ENCODE measurements at places on chromosomes 1 and 21.

GRCh38 chr1:150221552-150221951, 14.4 kb downstream of the ANP32E start:
- H3K4me3 ChIP-seq = no peak overlapping the region
- no peak for DNase-seq
- no peak overlapping the region for H3K27ac ChIP-seq
- no peaks in the 10 kb centered on the region for H3K27me3 ChIP-seq

DNA sequence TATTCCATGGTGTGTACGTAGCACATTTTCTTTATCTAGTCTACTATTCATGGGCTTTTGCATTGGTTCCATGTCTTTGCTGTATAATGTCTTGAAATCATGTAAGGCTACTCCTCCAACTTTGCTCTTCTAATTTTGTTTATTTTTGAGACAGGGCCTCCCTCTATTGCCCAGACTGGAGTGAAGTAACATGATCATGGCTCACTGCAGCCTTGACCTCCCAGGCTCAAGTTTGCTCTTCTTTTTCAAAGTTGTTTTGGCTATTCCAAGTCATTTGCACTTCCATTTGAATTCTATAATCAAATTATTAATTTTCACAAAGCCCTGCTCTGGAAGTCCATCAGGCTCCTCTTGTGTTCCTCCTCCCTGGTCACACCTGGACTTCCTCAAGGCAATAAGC, 90.2 kb upstream of the SGIP1 start:
- no peak for DNase-seq
- H3K36me3 ChIP-seq = no peaks in the 10 kb centered on the region
- H3K4me1 ChIP-seq = no peaks in the 10 kb centered on the region
- H3K4me3 ChIP-seq = no peak overlapping the region
- no peak overlapping the region for H3K27ac ChIP-seq

DNA sequence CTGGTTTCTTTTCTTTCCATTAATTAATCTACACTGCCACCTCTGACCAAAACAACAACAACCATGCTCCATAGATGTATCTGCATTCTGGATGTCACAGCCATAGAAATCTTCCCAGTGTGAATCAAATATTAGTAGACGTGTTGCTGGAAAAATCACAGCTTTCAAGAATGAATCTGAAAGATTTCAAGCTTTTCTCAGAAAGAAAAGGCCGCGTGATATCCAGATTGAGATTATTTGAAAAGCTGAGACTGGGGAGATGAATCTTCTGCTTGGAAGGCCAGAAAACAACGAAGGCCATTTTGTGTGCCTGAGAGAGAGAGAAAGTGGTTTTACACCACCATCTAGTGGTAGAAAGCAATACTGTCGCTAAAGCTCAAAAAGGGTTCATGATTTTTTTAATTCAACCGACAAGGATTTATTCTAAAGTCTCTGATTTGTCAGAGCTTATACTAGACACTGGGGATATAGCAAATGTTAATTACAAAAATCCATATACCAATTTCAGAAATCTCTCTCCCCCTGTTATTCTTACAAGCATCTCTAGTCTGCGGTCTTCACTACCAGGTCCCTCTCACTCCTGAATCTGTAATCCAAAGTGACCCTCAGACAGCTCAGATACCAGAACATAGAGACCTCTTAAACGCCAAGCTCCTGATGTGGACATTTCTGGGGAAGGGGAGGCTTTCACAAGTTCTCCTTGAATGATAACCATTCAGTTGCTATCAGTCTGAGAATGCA, 87.5 kb upstream of the SGIP1 start:
- no peak overlapping the region for H3K4me3 ChIP-seq
- DNase-seq = peak; percentile 45
- H3K4me1 ChIP-seq = no peaks in the 10 kb centered on the region
- H3K36me3 ChIP-seq = no peaks in the 10 kb centered on the region
- H3K27ac ChIP-seq = no peak overlapping the region

DNA sequence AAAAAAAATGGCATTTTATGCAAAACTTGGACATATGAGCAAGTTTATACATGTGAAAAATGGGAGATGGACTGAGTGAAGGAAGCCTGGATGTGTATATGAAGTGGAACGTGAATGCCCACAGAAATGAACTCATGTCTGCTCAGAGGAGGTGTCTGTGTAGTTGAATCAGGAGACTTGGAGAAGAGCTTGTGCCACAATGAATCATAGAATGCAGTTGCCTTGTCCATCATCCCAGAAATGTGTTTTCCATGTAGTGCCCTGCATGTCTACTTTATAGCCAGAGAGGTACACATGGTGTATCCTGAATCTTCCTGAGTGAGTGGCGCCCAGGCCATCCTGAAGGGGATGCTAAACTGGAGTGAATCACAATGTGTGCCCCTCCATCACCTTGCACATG, 2.6 kb upstream of the ILDR2 start:
- H3K4me1 ChIP-seq = peaks cover 5% of the 10 kb centered on the region
- no peak overlapping the region for H3K27ac ChIP-seq
- H3K4me3 ChIP-seq = no peak overlapping the region
- peaks cover 60% of the 10 kb centered on the region for H3K27me3 ChIP-seq
- DNase-seq = no peak

DNA sequence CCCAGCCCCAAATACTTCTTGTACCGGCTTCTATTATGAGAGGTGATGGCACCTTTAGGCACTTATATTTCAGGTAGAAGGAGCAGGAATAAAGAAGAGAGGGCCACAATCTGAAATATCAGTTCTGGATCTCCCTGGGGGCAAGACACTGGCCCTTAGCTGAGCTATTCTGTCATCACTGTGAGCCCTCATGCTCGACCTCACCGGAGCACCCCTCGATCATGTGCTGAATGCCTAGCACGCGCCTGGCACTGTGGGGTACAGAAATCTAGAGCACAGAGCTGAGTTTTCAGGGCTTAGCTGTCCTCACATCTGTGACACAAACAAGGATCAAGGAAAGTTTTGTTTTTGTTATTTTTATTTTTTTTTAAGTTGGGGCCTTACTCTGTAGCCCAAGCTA, 7.6 kb upstream of the MX1 start:
- no peaks in the 10 kb centered on the region for H3K36me3 ChIP-seq
- no peak for DNase-seq
- H3K27me3 ChIP-seq = no peaks in the 10 kb centered on the region
- H3K27ac ChIP-seq = no peak overlapping the region

DNA sequence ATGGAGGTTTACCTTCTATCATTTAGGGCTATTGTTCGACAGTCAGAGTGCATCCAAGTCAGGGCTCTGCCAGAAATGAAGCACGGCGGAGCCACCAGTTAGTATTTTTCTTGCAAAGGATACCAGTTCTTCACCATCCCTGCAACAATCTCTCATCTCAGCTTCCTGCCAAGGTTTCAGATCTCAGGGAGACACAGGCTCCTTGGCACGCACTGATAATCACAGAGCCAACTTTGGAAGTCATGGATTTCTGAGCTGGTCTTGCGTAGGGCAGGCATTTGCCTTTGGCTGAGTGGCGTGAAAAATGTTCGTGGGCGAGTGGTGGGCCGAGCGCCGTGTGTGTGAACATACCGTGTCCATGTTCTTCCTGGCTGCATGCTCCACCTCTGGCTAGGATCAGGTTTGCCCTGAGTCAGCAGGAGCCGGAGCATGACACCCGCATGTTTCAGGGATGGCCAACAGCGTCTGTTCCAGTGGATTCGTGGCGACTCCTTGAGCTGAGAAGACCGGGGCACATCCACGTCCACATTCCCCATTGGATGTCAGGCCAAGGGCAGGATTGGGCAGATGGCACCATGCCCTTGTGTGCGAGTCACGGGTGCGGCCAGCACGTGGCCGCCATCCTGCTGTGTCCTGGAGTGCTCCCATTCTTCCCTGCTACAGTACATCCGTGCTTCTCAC, 118.5 kb upstream of the C1orf174 start:
- no peak overlapping the region for H3K27ac ChIP-seq
- H3K27me3 ChIP-seq = no peaks in the 10 kb centered on the region
- H3K4me3 ChIP-seq = no peak overlapping the region
- DNase-seq = no peak
- H3K36me3 ChIP-seq = no peaks in the 10 kb centered on the region

GRCh38 chr1:64743954-64744491, 852 bp upstream of the RAVER2 start:
- H3K27ac ChIP-seq = peak overlapping the region; percentile 75
- DNase-seq = no peak
- peak overlapping the region; percentile 96 for H3K4me3 ChIP-seq
- no peaks in the 10 kb centered on the region for H3K36me3 ChIP-seq
- no peaks in the 10 kb centered on the region for H3K27me3 ChIP-seq
- H3K4me1 ChIP-seq = peaks cover 7% of the 10 kb centered on the region

DNA sequence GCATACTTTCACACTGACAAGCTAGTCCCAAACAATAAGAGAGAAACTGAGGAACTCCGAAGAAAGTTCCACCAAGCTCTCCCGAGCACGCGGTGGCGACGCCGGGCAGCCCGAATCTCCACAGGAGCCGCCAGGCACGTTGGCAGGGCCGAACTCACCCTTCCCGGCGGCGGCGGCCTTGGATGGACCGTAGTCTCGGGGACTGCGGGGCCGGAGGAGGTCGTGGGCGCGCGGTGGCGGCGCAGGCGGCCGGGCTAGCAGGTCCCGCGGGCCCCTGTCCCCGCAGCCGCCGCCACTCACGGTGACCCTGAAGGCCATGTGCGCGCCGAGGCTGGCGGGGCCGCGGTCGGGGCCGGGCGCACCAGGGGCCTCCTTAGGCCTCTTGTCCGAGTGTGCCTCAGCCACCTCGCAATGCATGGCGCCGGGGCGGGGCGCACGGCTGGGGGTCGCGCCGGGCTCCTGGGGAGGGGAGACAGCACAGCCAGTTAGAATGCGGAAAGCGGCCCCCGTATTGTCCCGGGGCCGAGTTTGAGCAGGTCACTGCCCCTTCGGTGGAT, 1.2 kb downstream of the GLIS1 start:
- H3K27me3 ChIP-seq = peaks cover 76% of the 10 kb centered on the region

DNA sequence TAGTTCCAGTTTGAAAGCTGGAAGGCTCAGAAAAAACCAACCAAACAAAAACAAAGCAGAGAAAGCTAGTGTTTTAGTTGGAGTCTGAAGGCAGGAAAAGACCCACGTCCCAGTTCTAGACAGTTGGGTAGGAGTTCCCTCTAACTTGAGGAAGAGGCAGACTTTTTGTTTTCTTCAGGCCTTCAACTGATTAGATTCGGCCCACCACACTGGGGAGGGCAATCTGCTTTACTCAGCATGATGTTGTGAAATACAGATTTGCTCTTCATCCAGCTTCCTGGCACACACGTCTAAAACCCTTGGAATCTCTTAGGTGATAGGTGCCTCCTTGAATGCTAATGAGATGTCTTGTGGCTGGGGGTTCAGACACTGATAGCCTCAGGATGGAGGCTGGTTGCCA, 49.1 kb upstream of the CSF3R start:
- no peaks in the 10 kb centered on the region for H3K36me3 ChIP-seq
- no peaks in the 10 kb centered on the region for H3K27me3 ChIP-seq
- no peaks in the 10 kb centered on the region for H3K4me1 ChIP-seq

All from large intestine (tissue), 12 donors.